GM10248 (cell line): ENCODE measurements at places on chromosomes 7 and 10.

GRCh38 chr10:107577221-107577620, 412.7 kb upstream of the SORCS1 start:
- no peak for DNase-seq

GRCh38 chr7:11341285-11341944, 367.7 kb downstream of the PHF14 start:
- DNase-seq: no peak

DNA sequence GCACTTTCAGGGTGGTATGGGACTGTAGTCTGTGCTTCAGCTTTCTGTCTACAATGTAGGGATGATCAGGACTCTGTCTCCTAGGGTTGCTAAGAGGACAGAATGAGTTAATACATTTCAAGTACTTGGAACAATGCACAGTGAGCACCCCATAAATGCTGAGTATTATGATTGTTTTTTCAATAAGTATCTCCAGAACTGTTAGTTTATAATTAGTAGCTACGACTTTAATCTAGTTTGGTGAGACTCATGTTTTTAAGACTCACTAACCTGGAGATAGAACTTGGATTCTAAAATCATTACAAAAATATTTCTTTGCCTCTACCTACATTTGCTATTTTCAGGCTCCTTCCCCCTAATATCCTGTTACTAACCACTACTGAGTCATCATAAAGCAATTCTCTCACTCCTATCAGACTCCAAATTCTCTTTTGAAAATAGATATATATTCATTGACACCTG, 95.3 kb downstream of the CPED1 start:
- no peak for DNase-seq

DNA sequence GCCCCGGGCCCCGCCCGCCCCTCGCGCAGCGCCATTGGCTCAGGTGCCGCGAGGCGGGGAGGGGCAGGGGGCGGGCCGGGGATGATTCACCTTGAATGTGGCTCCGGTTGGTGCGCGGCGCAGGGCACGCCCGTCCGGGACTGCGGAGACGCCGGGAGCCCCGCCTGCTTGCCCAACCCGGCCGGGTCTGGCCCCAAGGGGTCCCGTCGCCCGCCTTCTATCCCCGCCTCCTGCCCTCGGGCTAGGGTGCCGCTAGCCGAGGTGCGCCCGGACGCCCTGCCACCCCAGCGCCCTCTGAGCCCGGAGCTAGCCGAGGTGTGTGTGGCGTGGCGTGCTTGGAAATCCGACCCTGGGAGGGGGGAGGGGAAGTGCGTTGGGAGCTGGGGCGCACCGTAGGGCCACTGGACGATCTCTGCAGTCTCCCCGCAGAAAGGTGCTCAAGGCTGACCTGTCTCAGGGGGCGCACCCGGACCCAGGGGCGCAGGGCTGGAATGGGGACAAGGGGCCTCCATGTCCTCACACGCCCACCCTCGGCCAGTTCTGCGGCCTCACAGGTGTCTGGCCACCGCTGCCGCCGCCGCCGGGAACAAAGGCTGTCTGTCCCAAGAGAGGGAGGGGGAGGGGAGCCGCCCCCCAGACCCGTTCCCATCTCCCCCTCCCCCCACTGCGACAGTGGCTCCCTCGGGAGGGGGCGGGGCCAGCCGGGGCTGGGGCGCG, 168.9 kb downstream of the NRF1 start:
- DNase-seq: peak; percentile 78

GRCh38 chr7:20340839-20341238, 10.1 kb downstream of the ITGB8 start:
- no peak for DNase-seq
